ENCODE measurements at places on chromosomes 6 and 20.

DNA sequence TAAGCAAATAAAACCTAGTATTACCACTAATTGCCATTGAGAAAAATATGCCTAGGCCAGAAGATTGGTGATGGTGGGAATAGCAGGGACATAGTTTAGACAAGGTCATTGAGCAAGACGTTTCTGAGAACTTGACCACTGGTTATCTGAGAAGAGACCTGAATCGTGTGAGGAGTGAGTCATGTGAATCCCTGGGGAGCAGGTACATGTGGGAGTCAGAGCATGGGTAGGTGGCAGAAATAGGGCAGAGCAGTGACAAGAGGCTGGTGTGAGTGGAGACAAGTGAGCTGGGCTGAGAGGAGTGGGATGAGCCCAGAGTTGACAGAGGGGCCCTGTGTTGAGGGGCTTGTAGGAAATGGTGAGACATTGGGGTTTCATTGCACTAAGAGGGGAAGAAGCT is 16.4 kb downstream of the MICA start:
- DNase-seq, result no peak

DNA sequence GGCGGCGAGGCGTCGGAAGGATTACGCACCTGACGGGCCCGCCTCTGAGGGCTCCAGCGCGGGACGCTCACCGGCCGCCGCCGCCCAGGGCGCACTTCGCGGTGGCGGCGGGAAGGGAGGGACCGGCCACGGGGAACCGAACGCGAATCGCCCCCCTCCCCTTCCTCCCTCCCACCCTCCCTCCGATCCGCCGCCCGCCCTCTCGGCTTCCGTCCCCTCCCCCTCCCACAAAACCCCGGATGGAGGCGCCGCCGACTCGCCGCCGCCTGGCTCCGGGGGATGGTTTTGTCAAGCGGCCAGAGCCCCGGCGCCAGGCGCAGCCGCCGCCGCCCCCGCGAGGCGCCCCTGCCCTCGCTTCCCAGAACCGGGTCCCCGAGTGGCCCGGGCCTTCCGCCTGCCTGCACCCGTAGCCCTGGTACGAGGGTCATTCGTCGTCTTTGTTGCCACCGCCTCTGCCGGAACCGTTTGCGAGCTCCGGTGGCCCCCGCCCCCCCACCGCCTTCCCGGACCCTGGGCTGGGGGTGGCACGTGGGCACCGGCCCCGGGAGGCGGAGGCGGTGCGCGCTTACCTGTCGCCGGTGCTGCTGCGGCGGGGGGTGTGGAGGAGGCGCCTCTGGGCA is 398 bp downstream of the ZBTB2 start:
- no peak for DNase-seq

DNA sequence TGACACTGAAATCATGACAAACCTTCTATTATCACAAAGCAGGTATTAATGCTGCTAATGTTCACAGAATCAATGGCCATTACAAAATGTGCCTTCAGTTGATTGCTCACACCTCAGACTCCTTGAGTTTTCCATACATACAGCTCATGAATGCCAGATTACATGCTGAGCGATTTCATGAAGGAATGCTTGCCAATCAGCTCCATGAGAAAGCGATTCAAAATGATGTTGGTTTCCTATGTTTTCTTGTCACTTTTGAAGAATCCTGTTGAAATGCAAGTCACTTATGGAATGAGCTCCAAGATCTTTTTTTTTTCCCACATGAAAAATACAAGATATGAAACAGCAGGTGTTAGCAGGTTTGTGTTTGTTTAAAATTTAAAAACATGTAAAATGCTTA is 71.4 kb upstream of the SHLD1 start:
- no peak for DNase-seq

DNA sequence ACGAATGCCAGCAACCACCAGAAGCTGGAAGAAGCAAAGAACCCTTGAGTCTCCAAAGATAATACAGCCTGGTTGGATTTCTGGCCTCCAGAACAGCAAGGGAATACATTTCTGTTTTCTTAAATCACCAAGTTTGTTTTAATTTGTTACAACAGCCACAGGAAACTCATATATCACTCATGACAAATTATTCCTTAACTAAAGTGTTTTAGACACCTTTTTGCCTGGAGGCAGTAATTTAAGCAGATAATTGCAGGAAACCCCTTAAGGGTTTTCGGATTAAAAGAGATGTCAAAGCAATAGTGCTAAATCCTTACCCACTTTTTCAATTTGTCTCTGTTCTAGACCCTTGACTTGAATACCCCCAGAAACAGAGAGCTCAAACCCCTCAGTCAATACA is 1050.0 kb downstream of the EPHA7 start:
- peak; percentile 30 for DNase-seq

DNA sequence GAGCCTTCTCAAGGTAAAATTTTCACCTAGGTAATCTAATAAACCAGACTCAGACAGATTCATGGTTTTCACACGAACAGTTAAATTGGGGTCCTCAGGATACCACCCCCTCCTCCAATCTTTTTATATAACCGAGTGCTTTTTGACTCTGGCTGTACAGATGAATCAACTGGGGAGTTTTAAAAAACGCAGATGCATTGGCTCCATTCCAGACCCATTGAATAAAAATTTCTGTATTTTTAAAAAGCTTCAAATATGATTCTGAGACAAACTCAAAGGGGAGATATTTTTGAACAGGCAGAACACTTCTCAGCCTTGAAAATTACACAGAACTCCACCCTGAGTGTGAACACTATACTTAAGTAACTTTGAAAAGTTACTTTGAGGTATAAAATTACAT is 7.2 kb downstream of the UTRN start:
- no peak for DNase-seq

GRCh38 chr6:3557336-3557735 is 100.5 kb upstream of the SLC22A23 start:
- no peak for DNase-seq

DNA sequence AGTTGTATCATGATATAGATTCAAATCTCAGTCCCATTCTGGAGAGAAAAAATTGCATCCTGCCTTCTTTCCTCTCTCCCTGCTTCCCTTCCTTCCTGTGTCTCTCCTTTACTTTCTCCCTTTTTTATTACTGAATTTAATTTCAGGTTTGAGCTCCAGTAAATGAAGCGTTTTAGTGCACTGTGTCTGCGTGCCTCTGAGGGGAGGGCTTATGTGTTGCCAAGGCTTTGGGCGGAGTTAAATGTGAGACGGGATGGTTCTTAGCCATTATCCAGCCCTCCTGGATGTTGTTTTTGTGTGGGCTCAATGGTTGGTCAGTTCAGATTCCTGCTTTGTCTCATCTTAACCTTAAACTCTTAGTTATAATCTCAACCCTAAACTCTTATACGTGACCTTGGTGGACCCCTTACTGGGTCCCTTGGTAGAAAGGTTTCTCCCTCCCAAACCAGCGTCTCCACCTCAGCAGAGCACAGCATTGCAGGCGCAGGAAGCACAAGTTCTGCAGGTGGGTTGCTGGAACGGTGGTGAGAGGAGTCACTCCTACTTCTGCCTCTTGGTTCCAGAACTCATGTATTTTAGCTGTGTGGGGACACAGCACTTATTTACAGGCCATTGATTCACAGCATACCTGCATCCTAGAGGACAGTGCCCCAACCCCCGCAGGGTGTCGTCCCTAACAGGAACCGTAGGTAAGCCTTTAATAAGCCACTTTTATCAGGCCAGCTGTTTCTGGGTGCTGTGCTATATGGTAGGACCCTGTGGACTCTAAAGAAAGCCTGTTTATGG is 68.5 kb downstream of the DNAH8 start:
- DNase-seq, result no peak

- DNase-seq, result no peak
These were observed 43.4 kb downstream of the FOXO3 start for GRCh38 chr6:108604156-108604555.

DNA sequence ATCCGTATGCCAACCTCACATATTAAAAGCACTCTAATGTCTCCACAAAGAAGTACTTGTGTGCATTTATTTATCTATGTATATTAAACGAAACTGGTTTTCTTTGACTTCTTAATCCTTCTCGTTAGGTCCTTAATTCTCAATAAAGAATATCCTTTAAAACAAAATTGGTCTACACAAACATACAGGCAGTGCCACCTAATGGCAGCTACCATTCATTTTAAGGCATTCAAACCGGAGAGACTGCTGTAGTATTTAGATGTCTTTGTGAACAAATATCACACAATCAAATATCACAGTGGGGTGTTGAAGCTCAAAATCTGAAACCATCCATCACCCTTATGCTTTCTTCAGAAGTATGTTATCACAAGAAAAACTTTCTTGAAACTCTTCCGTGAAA is 96.6 kb upstream of the IRAK1BP1 start:
- no peak for DNase-seq
